NCI-H748 treated with DMSO at 0.1 percent for 48 hours (cell line): ENCODE measurements at places on chromosomes 7 and 10.

DNA sequence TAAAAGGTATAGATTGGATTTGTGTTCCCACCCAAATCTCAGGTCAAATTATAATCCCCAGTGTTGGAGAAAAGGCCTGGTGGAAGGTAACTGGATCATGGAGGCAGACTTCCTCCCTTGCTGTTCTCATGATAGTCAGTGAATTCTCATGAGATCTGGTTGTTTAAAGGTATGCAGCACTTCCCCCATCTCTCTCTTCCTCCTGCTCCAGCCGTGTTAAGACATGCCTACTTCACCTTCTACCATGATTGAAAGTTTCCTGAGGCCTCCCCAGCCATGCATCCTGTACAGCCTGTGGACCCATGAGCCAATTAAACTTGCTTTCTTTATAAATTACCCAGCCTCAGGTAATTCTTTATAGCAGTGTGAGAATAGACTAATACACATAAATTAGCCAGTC is 39.1 kb downstream of the HTR7 start:
- DNase-seq, result no peak

- DNase-seq, result no peak
Observed at GRCh38 chr10:61330669-61331068, 122.5 kb downstream of the TMEM26 start.

DNA sequence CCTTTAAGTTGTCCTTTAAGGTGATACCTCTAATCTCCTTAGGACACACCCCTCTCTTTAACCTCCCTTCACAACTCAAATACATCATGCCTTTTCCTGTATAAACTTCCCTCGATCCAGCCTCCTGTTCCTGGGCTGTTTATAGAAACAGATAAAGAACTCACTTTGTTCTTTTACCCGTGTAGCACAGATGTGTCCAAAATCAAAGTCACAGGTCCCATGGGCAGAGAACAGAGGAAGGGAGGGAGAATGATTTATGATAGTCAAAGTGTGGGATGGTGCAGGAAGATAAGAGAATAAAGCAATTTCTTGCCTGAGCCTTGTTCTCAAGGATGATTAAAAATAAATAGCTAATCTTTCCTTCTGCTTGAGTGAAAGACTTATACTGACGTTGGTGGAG is 50.3 kb upstream of the CABCOCO1 start:
- no peak for DNase-seq

GRCh38 chr10:128422190-128422589 is 296.0 kb upstream of the MKI67 start:
- DNase-seq, result no peak

- DNase-seq, result no peak
Observed at GRCh38 chr7:115033917-115034459, 112.1 kb downstream of the MDFIC start.

DNA sequence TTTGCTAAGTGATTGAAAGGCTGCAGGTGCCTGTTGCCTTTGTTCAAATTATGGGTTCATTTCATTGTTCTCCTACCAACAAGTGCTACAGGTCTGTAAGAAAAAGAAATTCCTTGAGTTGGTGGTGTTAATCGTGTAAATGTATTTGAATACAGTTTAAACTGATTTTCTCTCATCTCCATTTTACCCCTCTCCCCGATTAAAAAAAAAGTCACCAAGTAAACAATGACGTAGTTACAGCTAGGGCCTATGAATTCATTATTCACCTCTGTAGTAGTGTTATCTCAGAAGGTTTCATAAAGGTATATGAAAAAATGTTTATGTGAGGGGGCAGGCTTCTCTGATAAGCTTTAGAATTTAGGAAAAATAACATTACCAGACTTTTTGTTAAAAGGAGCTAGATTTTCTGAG is 1.1 kb downstream of the REEP3 start:
- no peak for DNase-seq

GRCh38 chr10:24826009-24826408 is 102.3 kb upstream of the ARHGAP21 start:
- no peak for DNase-seq

GRCh38 chr10:60856405-60856804 is 78.1 kb downstream of the CDK1 start:
- no peak for DNase-seq

DNA sequence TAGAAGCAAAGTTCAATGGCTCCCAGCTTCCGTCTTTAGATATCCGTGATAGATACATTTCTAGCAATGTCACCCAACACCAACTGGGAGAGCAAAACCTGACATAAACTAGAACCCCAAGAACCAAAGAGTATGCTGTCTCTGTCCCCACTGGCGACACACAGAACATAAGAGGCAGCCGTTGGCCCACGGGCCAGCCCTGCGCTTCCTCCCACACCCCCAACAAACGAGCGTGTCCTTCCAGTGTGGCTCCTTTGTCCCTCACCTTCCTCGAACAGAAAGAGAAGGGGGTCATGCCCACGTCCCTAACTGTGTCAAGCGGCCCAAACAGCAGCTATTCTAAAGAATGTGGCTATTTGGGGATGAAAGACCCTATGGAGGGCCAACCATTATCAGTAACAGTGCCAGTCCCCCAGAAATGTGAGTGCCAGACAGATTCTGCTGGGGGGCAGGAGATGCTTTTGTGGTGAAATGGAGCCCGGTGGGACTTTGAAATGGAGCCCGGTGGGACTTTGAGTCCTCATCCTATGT is 171.9 kb downstream of the USP6NL start:
- DNase-seq, result no peak

DNA sequence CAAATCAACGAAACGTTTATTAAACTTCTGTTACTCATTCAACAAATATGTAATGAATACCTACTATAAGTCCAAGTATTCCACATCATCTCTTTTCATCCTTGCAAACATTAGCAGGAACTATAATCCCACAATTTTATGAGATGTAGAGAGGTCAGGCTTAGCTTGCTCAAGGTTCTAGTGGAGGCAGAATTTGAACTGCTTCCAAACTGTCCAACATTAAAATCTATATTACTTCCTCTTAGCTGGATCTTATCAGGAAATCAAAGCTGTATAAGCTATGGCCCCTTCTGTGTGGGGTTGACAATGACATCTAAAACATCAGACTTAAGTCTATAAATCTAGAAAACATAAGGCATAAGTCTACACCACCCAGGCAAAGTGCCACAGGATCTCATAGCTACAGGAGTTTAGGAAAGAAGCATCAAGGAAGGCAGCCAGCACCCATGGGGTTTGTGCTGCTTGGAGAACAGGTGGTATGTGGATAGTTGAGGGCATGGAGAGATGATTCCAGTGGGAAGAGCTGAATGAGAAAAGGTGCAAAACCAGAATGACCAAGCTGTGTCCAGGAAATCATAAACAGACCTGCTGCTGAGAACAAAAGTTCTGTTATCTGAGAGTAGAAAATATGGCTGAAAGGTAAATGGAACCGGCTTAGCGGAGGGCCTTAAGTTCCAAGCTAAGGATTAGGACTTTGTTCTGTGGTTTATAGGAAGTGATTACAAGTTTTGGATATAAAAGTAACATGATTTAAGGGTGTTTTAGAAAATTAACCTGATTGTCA is 34.5 kb downstream of the PAPSS2 start:
- no peak for DNase-seq

- DNase-seq, result no peak
Observed at GRCh38 chr10:10092581-10092980, 925.1 kb upstream of the CELF2 start.

DNA sequence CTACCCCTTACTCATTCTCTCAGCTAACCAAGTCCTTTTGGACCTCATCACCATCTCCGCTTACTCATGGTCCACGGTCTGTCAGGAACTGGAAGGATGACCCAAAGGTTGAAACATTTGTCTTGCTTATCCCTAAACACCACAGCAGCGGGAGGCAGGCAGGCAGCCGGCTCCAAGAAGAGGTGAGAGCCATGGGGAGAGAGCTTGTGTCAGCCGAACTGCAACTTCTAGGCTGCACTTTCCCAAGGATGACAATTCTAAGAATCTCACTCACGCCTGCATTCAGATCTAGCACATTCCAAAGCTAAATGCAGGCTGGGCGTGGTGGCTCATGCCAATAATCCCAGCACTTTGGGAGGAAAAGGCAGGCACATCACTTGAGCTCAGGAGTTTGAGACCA is 86.0 kb downstream of the SPDYE5 start:
- no peak for DNase-seq
